ENCODE measurements at places on chromosomes 7 and 10. TPM values are rescaled to one million over a fixed set of nuclear protein-coding genes. Genes with fewer than 3 reads are reported as not detected.

SPDYE2B gene
- total RNA-seq: not detected

AKR1C3 gene
- 11.0 TPM for total RNA-seq

GRCh38 chr7:88919478-88920131 lies 124.1 kb upstream of the TEX47 start:
- DNase-seq: peak; percentile 21

DNA sequence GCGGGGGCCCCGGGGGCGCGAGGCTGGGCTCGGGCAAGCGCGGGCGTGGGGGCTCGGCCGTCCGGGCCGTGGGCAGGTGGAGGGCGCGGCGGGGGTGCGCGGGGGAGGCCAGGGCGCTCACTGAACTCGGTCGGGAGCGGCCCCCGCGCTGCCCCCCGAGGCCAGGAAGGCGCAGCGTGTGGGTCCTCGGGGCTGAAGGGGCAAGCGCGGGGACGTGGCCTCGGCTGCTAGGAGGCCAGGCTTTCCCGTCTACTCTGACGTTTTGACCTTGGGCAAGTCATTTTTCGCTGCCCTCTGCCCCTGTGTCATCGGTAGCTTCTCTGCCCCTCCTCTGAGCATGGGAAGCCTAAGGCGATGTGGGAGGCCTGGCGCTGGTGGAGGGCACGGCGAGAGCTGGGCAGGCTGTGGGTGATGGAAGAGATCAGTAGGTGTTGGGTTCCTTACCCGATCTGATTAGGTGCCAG lies 441 bp downstream of the FBH1 start:
- DNase-seq: no peak

DNA sequence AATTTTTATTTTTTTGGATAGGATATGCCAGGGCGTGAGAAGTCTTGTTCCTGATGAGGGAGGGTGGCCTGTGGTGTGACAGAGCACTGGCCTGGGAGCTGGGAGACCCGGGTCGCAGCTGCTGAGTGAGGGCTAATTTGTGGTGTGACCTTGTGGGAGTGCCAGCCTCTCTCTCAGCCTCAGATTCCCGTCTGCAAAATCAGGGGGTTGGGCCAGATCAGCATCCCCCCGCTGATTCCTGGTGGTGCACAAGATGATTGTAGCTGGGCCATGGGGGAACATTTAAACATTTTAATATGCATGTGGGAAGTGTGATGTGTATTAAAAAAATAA lies 14.9 kb downstream of the TSPAN15 start:
- no peak for DNase-seq

- no peak for DNase-seq
Measured at GRCh38 chr10:32340596-32341180, 6.3 kb downstream of the EPC1 start.

MACROH2A2 gene
- total RNA-seq: 0.32 TPM

DNA sequence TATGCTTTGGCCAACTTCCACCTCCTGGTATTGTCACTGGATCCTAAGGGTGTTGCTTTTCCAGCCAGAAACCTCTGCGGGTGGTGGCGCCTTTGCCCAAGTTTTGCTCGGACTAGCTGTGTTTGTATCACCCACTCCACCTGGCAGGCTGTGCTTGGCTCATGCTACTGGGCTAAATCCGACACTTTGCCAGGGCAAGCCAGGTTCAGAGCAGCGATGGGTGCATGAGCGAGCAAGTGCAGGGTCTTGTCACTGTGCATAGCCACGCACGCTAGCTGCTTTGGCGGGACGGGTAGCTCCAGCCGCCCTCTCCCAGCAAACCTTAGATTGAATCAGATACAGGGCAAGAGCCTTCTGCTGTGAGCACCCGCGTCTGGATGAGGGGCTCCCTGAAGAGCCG lies 737.5 kb downstream of the PCDH15 start:
- no peak for DNase-seq

RAB19 gene
- total RNA-seq: not detected

SLC13A1 gene
- total RNA-seq: not detected

DNA sequence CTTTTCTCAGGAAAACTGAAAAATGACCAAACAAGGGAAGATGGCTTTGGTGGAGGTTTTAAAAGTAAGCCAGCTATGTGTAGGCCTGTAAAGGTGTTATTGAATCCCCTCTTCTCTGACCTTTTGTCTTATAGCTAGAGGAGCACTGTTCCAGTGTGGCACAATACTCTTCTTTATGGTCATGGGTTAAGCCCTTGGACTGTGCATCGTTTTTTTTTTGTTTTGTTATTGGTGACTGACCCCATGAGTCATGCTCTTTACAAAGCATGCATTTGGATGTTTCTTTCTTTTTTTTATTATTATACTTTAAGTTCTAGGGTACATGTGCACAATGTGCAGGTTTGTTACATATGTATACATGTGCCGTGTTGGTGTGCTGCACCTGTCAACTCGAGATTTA lies 19.6 kb upstream of the FAM25A start:
- DNase-seq: peak; percentile 35

LOXL4 gene
- not detected for total RNA-seq

LRRC4 gene
- not detected for total RNA-seq

- DNase-seq: no peak
Measured at GRCh38 chr7:151888079-151889067, 11.5 kb upstream of the PRKAG2 start.

- DNase-seq: peak; percentile 76
Measured at GRCh38 chr7:34133983-34134782, 228.8 kb downstream of the BMPER start.

PILRA gene
- 1.2 TPM for total RNA-seq

DNA sequence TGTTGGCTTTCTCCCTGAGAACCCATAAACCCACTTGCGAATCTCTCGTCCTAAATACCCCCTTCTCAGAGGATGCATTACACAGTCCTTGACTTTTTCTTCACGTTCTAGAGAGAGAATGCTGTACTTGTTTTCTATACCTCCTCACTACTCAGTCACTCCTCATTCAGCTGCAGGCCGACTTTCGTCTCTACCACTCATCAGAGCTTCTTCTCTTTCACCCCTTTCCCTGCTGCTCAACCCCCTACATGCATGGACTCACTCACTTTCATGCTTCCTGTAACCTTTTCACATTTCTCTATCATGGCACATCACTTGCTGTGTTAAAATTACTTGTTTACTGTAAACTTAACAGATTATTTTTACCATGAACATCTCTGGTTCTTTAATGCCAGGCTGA lies 19.8 kb downstream of the MDFIC start:
- no peak for DNase-seq

TMEM140 gene
- total RNA-seq: 0.60 TPM

GRCh38 chr10:98920807-98921206 lies 314.8 kb downstream of the HPSE2 start:
- no peak for DNase-seq

GRCh38 chr7:13111230-13111629 lies 423.8 kb downstream of the ARL4A start:
- peak; percentile 66 for DNase-seq

RARRES2 gene
- not detected for total RNA-seq

GRCh38 chr10:133277993-133278576 lies 1.4 kb upstream of the ADAM8 start:
- DNase-seq: no peak

DNA sequence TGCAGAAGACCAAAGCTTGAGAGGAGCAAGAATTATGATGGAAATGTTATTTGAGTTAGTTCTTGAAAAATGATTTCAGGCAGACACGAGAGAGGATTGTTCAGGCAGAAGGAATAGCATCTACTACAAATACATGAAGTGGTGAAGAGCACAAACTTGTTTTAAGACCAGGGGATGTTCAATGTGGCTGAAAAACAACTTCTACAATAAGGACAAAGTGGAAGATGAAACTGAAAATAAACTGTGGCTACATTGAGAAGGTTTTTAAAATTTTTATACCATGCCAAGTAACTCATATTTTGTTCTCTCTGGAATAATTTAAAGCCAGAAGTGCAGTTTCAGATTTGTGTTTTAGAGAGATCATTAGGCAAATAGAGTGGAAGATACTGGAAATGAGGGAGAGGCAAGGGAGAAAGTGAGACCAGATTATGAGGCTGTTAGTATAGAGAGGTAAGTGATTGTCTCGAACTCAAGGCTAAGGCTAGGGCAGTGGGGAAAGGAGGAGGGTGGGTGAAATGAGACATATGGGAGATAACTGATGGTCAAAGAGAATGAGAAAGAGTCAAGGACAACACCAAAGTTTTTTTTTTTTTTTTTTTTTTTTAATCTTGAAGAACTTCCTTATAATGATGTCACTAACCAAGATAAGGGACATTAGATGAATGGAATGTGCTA lies 115.4 kb downstream of the MDFIC start:
- no peak for DNase-seq

CCL24 gene
- not detected for total RNA-seq

LIPJ gene
- total RNA-seq: not detected

GRCh38 chr10:124612611-124613498 lies 131.3 kb downstream of the FAM53B start:
- peak; percentile 19 for DNase-seq

GRCh38 chr7:94530109-94530508 lies 20.5 kb downstream of the CASD1 start:
- no peak for DNase-seq

GRCh38 chr7:126460664-126461063 lies 792.1 kb downstream of the GRM8 start:
- no peak for DNase-seq

DNA sequence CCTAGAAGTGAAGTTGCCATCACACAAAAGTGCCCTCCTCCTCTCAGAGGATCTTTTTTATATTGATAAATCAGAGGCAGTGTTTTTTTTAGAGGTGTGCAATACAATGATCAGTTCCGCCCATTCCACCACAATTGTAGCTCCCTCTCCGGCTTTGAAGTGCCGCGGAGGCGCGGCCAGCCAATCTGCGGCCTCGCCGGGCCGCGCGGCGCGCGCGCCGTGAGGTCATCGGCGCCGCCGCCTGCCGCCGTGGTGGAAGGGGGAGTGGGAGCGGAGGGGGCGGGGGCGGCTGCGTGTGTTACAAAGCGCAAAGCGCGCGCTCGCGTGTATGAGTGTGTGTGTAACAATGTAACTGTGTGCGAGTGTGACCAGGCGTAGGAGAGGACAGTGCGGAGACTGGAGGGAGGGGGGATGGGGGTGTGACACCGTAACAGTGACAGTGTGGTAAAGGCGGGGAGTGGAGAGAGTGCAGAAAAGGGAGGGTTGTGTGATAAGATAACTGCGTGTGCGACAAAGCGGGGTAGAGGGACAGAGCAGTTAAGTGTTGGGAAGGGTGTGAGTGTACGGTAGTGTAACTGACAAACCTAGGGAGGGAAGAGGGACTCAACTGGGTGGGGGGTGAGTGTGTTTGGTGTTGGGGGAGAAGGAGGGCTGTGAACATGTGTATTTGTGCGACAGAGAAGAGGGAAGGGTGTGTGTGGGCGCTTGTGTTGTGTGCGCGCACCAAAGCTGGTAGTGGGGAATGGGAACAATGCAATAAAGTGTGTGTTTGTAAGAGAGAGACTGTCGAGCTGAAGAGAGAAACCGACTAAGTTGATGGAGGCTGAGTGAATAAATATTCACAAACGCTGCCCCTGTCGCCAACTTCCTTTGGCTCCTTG lies at the start of gene SP8:
SP8 (minus strand) TSS at position 108 of the 881 bp plus-strand sequence; CDS start at position 20, 88 bp downstream.
- no peak for DNase-seq

DNA sequence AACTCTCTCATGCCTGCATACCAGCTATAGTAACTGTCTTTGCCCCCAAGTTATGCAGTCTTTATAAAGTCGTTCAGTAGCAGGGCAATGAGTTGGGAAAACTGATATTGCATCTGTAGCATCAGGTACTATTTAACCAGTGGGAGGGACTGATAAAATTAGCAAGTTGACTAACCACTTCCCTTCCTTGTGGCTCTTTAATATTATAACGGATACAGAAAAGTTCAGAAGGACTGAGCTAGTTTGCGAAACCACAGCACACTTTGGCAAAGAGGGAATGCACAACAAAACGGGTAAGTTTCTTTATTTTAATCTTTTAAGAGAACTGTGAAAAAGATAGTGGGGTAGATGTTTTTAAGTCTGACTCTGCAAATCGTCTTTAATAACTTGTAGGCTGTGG lies 205.3 kb upstream of the HDAC9 start:
- no peak for DNase-seq
